ENCODE measurements at places on chromosomes 2 and 18.

GRCh38 chr2:46328291-46328690 is 31.1 kb downstream of the EPAS1 start:
- no peak for DNase-seq

DNA sequence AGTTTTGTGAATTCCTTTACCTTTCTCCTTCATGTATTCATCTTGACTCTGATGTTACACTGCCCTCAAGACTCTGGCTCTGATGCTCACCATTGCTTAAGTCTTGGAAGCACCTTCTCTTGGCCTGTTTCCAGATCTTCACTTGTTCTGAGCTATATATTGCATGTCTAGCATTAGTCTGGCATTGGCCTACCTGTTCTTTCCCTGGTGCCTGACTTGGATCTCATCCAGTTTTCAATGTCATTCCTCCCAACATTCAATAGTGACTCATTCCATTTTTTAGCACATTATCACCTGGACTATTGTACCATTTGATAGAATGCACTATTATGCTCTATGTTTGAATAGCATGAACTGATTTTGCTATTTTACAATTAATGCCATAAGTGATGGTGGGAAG is 127.3 kb upstream of the NYAP2 start:
- no peak for DNase-seq

GRCh38 chr2:186042207-186043028 is 303.8 kb downstream of the FSIP2 start:
- DNase-seq = no peak

DNA sequence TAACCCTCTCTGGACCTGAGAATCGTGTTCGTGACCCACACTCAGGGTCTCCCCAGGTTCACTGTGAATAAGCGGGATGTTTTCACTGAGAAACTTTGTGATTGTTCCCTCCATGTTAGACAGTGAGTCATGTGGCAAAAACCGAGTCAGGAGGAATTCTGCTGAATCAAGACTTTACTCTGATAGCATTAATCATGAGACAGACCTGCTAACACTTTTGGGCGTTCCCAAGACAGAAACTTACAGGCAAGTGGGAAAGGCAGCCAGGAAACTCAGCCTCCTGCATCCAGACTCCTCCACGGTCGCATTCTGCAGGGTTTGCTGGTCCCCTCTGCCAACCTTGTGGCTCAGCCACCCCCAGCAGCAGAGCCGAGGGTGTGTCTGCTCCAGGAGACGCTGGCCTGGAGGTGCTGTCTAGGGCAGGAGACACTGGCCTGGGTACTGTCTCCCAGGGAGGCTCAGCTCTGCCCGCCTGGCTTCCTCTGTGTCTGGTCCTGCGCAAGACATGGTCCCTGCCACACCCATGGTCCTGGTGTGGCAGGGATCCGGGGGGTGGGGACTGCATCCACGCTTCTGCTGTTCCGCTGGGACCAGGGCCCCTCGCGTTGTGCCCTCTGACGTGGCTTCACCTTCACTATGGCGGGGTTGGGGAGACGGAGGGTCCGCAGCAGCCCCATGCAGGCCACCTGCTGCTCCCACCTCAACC is 177.4 kb downstream of the TWIST2 start:
- no peak for DNase-seq

- no peak for DNase-seq
Observed at GRCh38 chr2:241987726-241988125, 118.2 kb downstream of the RTP5 start.

DNA sequence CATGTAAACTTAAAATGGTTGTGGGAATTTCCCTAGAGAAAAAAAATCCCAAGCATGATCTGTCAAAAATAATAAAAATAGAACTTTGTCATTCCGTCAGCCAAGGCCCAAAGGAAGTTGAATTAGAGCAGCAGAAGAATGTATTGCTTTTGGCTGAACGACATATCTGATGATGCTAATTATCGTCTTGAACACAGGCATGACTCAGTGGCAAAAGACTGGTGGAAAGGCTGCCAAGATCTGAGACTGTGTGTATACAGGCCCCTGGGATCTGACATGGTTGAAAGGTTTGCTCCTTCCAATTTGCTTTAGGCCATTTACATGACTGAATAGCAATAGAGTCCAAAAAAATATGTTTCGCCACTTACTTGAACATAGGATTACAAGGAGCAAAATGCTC is 1057.1 kb upstream of the CRIM1 start:
- no peak for DNase-seq

Data from HL-60 (cell line).